Gastrocnemius medialis (tissue), 4 donors: ENCODE measurements at places on chromosomes 5 and 9. TPM values are rescaled to one million over a fixed set of nuclear protein-coding genes. Genes with fewer than 3 reads are reported as not detected.

DNA sequence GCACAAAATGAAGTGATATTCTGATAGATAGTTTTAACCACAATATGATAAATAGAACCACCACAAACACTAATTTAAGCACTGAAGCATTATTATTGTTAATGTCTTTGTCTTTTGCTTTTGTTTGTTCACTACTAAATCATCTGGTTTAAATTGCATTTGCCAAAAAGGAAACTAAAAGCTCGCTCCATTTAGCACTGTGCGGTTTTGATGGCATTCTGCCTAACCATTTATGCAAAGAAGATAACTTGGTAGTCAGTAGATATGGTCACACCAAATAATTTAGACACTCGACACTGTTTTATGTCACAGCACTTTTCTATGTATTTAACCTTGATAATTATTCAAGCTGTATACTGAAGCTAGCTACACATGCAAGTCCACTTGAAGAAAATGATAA, 849.8 kb upstream of the CDH6 start:
- DNase-seq = no peak

GRCh38 chr9:99868845-99869244, 37.6 kb upstream of the STX17 start:
- DNase-seq = no peak

DNA sequence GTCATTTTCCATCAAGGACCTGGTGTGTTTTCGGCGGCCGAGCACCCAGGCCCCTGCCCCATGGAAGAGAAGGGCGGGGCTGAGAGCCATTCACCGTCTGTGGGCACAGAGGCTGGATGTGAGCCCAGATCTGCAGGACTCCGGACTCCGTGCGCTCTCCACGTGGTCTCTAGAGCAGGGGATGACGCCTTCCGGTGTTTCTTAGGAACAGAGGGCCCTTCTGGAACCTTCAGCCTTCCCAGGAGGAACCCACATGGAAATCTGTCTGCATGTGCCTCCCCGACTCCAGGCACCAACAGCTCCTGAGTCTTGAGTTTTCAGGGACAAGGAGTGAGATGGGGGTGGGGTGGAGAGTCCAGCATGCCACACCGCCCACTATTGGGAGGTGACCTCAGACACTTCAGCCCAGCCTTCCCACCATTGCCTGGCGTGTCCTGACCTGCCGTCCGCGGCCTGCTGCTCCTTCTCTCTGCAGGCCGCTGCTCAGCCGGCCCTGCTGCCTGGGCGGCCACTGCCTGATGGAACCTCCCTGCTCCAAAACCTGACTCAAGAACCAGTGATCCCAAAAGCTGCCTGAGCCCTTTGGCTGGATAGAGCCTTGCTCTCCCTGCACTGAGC, 2.4 kb upstream of the RXRA start:
- no peak for DNase-seq

The LHFPL2 gene
- total RNA-seq = 3.5 TPM
